ENCODE measurements at places on chromosomes 7 and 10. TPM values are rescaled to one million over a fixed set of nuclear protein-coding genes. Genes with fewer than 3 reads are reported as not detected.

Gene NUTM2B
- total RNA-seq: 0.31 TPM

DNA sequence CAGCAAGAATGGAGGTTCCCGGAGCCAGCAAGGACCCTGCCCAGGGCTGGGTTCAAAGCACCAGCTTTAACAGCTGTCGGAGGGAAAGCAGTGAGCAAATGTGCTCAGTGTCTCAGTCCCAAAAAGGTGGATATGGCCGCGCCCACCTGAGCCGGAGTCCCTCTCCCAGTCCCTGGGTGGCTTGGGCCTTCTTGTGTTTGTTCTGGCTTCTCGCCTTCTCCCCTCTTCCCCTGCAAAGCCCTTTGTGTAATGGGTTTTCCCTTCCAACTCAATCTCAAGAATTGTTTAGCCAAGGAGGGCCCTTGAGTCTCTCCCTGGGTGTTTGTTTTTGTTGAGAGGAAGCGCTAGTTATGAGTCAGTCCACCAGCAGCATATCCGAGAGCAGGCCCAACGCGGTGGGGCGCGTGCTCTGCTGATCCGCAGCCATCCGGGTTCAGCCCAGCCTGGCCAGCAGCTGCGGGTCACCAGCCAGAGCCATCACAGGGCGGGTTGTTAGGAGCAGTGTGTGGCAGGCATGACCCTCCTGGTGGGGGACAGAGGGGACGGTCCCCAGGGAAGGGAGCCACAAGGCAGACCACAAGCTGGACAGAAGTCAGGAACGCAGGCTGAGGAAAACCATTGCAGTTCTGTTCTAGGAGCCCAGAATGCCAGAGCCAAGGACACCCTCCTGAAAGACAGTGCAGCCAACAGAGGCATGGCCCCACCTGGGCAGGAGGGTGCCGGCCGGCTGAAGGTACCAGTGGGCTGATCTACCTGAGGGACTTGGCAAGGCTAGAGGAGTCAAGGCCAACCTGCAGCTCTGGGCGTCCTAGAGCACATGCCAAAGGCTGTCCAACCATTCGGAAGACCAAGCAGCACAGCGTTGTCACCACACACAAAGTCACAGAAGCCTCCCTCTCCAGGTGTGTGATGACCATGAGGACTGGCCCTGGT, 21.3 kb downstream of the CALML3 start:
- no peak overlapping the region for H3K4me3 ChIP-seq
- no peak for DNase-seq
- peak overlapping the region; percentile 68 for H3K27ac ChIP-seq
- peaks cover 32% of the 10 kb centered on the region for H3K4me1 ChIP-seq
- H3K36me3 ChIP-seq: no peaks in the 10 kb centered on the region

Gene LLCFC1
- not detected for total RNA-seq

Gene GDF10
- 1.2 TPM for total RNA-seq

Gene SOSTDC1
- total RNA-seq: not detected

Gene COL26A1
- total RNA-seq: 25.8 TPM

GRCh38 chr7:11988186-11988585, 156.2 kb upstream of the THSD7A start:
- no peaks in the 10 kb centered on the region for H3K36me3 ChIP-seq
- no peak overlapping the region for H3K27ac ChIP-seq
- H3K4me3 ChIP-seq: no peak overlapping the region
- H3K4me1 ChIP-seq: no peaks in the 10 kb centered on the region
- no peak for DNase-seq

Gene TCF7L2
- 45.2 TPM for total RNA-seq

Gene JCAD
- 40.7 TPM for total RNA-seq
